ENCODE measurements at places on chromosomes 2 and 18. TPM values are rescaled to one million over a fixed set of nuclear protein-coding genes. Genes with fewer than 3 reads are reported as not detected.

Gene EN1
- 0.08 TPM for total RNA-seq

Gene PARD6G
- total RNA-seq, result 0.75 TPM

Gene MC5R
- total RNA-seq, result not detected

Gene CD8A
- total RNA-seq, result not detected

Gene LYG1
- total RNA-seq, result not detected

Gene CLEC4F
- total RNA-seq, result not detected

Gene SMYD1
- not detected for total RNA-seq

Gene GPR35
- total RNA-seq, result 0.23 TPM

Gene ZNF397
- 18.3 TPM for total RNA-seq

Gene AQP12A
- not detected for total RNA-seq

Gene DBI
- 90.4 TPM for total RNA-seq

Gene MATN3
- total RNA-seq, result 1.1 TPM

Gene IL36B
- not detected for total RNA-seq

Gene ADCYAP1
- total RNA-seq, result under 0.01 TPM

Measured in smooth muscle cell of the coronary artery (primary cell).